ENCODE measurements at places on chromosomes 4 and X.
A peak's percentile ranks its signal among the peaks of the same experiment; 100 is the strongest.

DNA sequence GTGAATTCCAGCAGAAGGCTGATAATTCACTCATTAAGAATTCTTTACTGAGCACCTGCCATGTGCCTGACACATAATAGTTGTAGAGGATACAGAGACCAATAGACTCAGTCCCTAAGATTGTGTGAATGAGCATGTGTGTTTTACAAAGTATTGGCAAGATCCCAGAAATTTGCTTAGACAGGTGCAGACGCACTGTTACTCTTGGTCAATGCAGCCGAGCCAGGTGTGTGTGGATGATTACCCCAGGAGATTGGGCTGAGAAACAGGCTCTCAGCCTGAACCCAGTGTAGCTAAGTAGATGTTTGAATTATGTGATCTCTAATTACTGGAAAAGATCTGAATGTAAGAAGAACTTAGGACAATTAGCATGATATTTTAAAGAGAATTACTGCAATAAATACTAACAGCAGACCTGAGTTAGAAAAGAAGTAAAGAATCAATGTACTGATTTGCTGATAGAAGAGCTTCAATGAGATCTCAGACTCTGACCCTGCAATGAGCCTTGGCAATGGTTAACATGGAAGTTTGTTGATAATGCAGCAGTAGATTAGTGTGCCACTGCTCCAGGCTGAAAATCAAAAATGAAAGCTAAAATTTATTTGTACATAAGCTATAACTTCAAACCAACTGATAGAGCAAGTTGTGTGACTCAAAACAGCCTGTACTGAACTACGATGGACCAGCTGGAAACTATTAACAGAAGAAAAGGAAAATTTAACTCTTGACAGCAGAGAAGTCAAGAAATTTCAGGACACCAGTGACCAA is 32.2 kb upstream of the NDST4 start:
- no peak for DNase-seq

DNA sequence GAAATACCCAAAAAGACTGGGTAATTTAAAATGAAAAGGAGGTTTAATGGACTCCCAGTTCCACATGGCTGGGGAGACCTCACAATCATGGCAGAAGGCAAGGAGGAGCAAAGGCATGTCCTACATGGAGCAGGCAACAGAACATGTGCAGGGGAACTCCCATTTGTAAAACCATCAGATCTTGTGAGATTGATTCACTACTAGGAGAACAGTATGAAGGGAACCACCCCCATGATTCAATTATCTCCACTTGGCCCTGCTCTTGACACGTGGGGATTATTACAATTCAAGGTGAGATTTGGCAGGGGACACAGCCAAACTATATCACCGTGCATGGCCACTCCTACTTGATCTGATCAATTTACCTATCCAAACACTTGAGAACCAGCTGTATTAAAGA is 131.5 kb upstream of the LDB2 start:
- DNase-seq: no peak

- DNase-seq: no peak
These were observed at the start of gene SPP1 for GRCh38 chr4:87975466-87975865. Gene SPP1 (plus strand): TSS chr4:87975714. CDS start chr4:87976896, 1,182 bp downstream.

DNA sequence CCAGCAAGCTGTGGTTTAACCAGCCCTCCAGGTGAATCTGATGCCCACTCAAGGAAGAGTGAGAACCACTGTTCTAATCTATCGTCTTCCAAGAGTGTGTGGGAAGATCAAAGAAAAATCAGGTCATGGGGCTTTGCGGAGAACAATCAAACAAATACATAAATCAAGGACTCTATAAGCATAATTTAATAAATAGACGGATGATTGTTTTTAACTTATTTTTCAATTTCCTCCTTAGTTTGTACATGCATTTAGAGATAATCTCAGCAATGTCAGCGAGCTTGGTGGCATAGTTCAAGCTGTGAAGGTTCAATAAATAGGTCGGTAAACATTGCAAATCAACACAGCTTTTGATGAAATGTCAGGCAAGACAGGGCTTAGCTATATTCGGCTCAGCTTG is 84.9 kb downstream of the DMD start:
- DNase-seq: no peak

GRCh38 chr4:84482564-84483563 is 16.2 kb downstream of the NKX6-1 start:
- no peak for DNase-seq

DNA sequence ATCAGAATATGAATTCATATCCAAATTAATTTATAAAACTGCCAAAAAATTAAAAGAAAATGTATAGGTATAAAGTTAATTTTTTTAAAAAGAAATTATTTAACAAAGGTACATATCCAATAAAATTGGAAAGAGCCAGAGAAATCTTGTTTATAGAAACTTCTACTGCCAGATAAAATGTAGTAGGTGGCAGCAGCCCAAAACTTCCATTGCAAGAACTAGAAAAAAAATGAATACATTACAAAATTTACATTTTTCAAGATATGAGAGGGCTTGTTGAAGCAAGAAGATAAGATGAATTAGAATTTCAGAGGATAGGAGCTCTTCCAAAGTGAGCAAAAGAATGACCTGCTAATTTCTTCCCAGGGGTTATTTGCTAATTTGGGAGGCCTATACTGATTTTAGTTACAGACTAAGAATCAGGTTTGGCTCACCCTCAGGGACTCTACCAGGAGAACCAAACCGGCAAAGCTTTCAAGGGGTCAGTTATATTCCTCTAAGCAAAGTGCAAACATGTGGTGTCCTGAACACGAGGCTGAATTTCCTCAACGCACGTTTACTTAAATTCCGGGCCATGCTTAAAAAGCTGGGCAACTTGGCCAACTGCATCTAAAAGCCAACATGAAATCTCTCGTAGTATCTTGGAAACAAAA is 17.5 kb downstream of the ANKRD50 start:
- no peak for DNase-seq

DNA sequence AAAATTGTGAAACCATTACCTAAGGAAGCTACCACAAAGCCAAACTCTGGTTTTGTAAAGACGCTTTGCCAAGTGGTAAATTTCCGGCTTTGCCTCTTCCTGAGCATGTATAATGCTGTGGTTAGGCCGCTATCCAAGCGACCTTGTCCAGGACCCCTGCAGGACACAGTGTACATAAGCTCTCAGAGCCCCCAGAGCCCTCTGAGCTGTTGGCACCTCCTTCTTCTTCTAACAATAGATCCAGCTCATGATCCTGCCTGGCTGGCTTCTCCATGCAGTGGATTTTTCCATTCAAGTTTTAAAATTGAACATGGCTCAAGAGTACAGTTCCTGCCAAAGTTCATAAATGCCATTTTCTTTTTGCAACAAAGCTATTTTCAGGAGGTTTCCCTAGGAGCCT is 326.7 kb downstream of the MAPK10 start:
- DNase-seq: no peak

DNA sequence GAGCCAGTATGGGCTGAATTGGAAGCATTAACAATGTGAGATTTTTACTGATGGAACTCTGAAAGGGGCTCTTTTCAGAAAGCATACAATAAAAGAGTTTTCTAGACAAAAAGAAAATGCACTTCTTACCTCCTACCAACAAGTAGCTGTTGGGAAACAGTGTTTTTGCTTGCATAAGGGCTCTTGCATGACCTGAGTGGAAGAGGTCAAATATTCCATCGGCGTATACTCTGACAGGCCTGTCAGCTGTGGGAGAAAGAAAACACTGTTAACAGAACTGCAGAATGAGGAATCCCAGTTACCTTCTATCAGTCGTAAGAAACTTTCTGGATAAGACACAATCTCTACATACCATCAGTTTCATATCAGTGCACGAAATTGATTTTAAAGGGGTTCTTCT is 39.5 kb downstream of the PCYT1B start:
- no peak for DNase-seq

DNA sequence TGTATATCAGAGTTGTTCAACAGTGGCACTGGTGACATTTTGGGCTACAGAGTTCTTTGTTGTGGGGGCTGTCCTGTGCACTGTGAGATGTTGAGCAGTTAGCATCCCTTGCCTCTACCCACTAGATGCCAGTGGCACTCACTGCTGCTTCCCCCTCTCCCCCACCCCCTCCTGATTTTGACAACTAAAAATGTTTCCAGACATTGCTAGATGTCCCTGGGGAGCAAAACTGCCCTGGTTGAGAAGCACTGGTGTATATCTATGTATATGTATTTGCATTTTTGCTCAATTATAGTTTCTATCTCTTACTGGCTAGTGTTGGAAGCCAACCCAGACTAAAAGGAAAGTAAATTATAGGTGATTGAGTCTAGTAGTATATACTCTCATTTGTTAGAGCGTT is 2.4 kb downstream of the TMEM131L start:
- no peak for DNase-seq

DNA sequence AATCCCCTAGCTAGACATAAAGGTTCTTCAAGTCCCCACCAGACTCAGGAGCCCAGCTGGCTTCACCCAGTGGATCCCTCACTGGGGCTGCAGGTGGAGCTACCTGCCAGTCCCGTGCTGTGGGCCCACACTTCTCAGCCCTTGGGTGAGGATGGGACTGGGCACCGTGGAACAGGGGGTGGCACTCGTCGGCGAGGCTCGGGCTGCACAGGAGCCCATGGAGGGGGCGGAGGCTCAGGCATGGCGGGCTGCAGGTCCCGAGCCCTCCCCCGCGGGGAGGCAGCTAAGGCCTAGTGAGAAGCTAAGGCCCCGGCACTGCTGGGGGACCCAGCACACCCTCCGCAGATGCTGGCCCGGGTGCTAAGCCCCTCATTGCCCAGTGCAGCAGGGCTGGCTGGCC is 16.1 kb upstream of the ACSL4 start:
- no peak for DNase-seq

DNA sequence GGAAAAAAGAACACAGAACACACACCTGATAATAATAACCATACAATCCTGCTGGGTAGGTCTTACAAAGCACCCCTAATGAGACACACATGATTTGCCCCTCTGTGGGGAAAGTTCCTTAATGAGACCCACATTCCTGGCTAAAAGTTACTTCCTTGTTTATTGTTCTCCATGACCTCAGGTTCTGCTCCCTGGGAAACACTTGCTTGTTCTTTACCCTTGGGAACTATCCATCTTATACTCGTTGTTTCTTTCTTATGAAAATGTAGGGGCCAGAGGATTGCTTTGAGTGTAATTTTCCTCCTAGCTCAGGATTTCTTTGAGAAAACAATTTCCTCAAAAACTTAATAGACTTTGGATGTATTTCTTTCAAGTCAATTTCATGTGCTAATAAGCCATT is 52.1 kb upstream of the PCDH10 start:
- peak; percentile 52 for DNase-seq

DNA sequence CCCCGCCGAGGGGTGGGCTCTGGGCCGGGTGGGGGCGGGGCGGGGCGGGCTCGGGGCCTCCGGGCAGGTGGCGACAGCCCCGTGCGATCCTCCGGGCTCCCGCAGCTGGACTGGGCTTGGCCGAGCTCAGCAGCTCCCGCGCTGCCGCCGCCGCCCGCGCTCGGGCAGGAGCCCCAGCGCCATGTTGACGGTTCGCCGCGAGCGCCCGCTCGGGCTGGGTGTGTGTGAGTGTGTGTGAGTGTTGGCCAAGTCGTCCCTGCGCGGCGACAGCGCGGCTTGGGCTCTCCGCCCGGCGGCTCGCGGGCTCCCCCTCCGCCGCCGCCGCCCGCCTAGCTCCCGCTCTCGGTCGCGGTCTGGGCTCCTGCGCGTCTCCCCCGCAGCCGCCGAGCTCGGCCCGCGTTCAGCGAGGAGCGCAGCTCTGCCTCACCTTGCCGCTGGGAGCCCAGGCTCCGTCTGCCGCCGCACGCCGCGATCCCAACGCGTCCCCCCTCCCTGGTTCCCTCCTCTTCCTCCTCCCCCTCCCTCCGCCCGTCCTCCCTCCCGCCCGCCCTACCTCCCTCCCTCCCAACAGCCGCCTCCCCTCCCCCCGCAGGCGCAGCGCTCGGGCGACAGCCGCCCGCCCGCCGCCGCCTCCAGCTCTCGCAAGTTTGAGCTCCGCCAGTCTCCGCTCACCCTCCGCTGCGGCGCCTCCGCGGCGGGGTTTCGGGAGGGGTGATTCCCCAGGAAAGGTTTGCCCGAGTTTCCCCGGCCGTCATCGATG is at the start of gene BCOR:
Gene BCOR (minus strand): TSS at position 455 of the 760 bp plus-strand sequence. CDS start 20,029 bp downstream, outside the sequence.
- no peak for DNase-seq

DNA sequence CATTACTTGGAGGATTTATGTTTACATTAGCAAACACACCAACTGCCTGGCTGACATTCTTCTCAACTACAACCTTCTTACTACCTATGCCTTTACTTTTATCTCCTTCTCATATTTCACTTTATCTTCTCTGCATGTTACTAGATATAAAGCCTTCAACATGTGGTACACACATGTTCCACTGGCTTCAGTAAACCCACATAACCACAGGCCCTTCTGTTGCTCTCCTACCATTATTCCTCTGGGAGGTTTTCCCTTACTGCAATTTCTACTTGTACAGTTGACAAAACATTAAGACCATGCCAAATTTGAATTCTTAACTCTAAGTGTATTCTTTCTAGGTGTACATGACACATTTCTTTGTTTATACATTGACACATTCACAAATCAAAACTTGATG is 133.1 kb downstream of the ARAP2 start:
- no peak for DNase-seq

DNA sequence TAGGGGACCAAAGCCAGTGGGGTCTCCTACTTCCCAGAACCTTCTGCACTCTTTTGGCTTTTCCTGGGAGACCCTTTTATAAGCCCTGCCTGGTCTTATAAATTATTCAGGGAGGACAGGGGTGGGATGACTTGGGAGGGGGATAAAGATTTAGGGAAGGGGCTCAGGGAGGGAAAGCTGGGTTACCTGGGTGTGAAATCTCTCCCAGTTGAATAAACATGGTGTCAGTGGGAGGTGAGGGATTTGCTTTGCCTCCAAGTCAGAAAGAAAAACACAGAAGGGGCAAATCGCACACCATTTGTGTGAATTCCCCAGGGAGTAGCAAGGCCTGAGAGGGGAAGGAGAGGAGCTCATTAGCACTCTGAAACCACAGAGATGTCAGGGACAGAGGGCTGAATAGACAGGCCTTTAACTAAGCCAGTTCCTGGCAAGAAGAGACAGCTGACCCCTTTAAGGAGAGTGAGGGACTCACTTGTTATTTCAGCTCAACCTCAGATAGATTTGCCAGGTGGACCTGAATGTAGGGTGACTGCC is at the start of gene RIPPLY1:
Gene RIPPLY1 (minus strand): TSS at position 51 of the 534 bp plus-strand sequence. CDS start 54 bp downstream, outside the sequence.
- no peak for DNase-seq

DNA sequence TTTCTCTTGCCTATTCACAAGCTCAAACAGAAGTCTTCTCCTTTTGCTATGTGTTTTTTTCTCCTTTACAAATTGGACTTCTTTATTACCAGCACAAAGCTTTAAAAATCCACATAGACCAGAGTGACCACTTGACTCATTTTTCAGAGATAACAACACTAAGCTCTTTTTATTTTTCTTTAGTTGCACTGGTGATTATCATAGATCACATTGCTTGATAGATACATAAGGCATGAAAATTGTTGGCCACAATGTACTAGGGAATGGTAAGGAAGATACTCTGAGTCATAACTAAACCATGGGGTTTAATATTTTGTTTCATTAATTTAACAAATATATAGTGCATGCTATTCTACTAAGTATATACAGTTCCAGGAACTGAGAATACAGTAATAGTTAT is 159.0 kb downstream of the GASK1B start:
- DNase-seq: no peak

Data from iPS DF 19.7 (cell line).